Bronchial epithelial cell (primary cell): ENCODE measurements at places on chromosomes 16 and 17. TPM values are rescaled to one million over a fixed set of nuclear protein-coding genes. Genes with fewer than 3 reads are reported as not detected.

The MYH8 gene
- total RNA-seq, result not detected in 2 replicates

The ANKRD13B gene
- 2.0 and 2.4 TPM in 2 replicates for total RNA-seq

The ACAP1 gene
- 0.26 and 4.2 TPM in 2 replicates for total RNA-seq

The HSF4 gene
- total RNA-seq, result 3.7 and 8.1 TPM in 2 replicates

The C16orf86 gene
- 0.26 and 0.79 TPM in 2 replicates for total RNA-seq

The VAT1L gene
- total RNA-seq, result not detected in 2 replicates

The CLEC19A gene
- total RNA-seq, result not detected in 2 replicates

The GNAO1 gene
- under 0.01 TPM in 1 of 2 replicates, not detected in the other for total RNA-seq

The SPATA22 gene
- total RNA-seq, result not detected in 2 replicates

The KCNAB3 gene
- total RNA-seq, result 0.79 and 0.90 TPM in 2 replicates

The AIPL1 gene
- total RNA-seq, result under 0.01 TPM in 1 of 2 replicates, not detected in the other

The ENO3 gene
- 0.51 and 1.8 TPM in 2 replicates for total RNA-seq

The GPR139 gene
- not detected in 2 replicates for total RNA-seq

The ATP2A1 gene
- under 0.01 and 0.13 TPM in 2 replicates for total RNA-seq
